ENCODE measurements at places on chromosomes 3 and 15. TPM values are rescaled to one million over a fixed set of nuclear protein-coding genes. Genes with fewer than 3 reads are reported as not detected.

SCG5 gene
- 3.7 TPM for total RNA-seq

FBXL22 gene
- 0.30 TPM for total RNA-seq

GRCh38 chr15:64982472-64982871, 7.2 kb downstream of the SPG21 start:
- no peak for DNase-seq

ABHD14A gene
- total RNA-seq, result 7.7 TPM

GRCh38 chr15:87245592-87245991, 1010.9 kb downstream of the NTRK3 start:
- no peak for DNase-seq

CSNK1G1 gene
- 32.3 TPM for total RNA-seq

GRCh38 chr15:33086500-33087121, 107.9 kb downstream of the FMN1 start:
- no peak for DNase-seq

DNA sequence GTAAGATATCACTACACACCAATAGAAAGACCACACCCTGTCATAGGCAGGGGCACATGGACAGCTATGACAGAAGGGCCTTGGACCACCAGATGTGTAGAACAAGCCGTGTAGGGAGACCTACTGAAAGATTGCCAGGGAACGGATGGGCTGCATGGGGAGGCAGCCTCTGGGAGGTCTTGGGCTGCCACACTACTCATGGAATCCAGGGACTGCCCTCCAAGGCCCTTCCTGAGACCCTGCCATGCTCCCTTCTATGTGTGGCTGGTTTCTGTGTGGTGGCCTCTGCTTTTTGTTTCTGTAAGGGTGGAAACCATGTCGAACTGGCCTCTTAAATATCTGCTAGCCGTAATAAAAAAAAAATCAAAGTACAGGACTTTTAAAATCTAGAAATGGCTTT, 86.9 kb downstream of the OCA2 start:
- DNase-seq, result no peak

- DNase-seq, result no peak
Measured at GRCh38 chr3:132421832-132422231, 4.5 kb downstream of the DNAJC13 start.

- no peak for DNase-seq
Measured at GRCh38 chr15:30990446-30991254, 778 bp downstream of the MTMR10 start.

GRCh38 chr3:148146947-148147826, 550.5 kb upstream of the AGTR1 start:
- DNase-seq, result no peak

DNA sequence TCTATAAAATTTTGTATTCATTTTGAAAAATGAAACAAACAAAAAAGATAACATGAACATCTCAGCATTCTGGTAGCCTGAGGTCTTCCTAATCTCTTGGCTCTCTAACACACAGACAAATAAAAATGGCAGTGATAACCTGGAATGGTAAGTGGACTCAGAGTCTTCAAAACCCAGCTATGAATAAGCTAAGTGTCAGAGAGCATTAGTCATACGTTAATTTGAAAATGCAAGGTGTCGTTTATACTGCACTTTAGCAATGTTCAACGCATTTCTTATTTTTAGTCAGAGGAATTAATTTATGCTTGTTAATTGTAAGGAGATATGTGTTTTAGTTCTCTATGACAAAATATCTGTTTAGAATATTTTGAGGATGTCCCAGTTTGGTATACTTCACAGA, 294.3 kb downstream of the NEK10 start:
- DNase-seq, result no peak

TMCC1 gene
- 13.4 TPM for total RNA-seq

DNA sequence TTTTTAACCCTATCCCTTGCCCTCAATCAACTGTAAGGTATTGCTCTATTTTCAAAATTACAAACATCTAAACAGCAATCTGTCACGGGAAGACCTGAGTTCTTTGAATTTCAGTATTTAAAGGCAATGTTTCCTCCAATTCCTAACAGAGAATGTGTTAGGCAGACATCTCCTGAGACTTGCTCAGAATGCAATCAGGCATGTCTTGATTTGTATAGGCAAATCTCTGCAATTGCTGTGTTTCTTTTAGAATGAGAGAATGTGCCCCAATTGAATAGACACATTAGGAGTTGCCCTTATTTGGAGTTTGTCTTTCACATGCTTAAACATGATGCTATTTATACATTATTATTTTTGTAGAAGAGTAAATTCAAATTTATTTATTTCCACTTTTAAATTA, 205.6 kb downstream of the CADM2 start:
- no peak for DNase-seq

LEKR1 gene
- total RNA-seq, result 1.1 TPM

ATRIP gene
- total RNA-seq, result 15.9 TPM

DNA sequence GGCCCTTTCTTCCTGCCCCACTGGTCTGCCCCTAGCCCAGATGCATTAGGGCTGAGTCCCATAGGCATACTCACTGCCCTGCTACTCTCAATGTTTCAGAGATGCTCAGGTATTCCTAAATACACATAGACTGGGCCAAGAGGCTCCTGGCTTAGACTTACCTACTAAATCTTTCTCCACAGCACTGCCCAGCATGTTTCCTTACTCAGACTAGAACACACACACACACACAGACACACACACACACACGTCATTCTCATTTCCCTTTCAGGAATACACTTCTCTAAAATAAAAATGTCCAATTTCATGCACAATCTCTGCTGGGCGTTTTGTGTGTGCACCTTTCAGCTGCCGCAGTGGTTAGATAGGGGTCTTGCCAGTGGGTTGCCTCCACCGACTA, 175.7 kb downstream of the FAM43A start:
- DNase-seq, result no peak

DNA sequence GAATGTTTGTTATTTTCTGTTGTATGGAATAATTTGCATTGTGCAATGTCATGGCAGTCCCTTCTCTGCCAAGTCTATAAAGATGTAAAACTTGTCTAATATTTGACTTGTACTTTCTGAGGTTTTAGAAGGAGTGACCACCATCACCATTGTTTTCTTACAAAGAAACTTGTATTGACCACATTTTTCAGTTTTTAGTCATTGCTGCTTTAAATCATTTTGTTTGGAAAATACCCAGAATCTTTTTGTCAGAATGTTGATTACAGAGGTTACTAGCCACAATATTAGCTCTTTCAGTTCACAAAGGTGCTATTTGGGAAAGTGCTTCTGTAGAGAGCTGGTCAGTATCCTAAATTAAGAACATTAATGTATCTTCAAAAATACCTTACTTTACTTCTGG, 532.4 kb upstream of the GBE1 start:
- DNase-seq, result no peak

- no peak for DNase-seq
Measured at GRCh38 chr3:175965036-175965435, 1105.9 kb downstream of the NAALADL2 start.

HRG gene
- not detected for total RNA-seq

- no peak for DNase-seq
Measured at GRCh38 chr3:172370419-172370818, 77.8 kb downstream of the GHSR start.

FOXB1 gene
- total RNA-seq, result not detected

DNA sequence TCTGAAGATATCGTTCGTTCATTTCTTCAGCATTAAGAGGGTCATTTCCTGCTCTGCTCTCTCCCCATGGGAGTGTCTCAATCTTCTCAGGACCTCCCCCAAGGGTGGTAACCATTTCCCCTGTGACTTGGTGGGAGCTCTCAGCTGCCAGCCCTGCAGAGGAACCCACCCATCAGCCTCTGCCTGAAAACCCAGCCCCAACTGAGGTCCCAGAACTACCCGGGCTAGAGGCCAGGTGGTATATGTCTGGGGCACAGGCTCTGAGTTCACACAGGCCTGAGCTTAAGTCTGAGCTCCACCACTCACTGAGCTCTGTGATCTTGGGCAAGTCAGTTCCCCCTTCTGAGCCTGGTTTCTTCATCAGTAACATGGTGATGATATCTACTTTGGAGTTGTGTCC, 10.0 kb upstream of the ATP2B2 start:
- DNase-seq, result no peak

- DNase-seq, result no peak
Measured at GRCh38 chr3:45011756-45012508, 14.2 kb upstream of the CLEC3B start.

GPR149 gene
- total RNA-seq, result not detected

GRCh38 chr3:53109891-53110771, 20.1 kb downstream of the RFT1 start:
- DNase-seq, result no peak

DNA sequence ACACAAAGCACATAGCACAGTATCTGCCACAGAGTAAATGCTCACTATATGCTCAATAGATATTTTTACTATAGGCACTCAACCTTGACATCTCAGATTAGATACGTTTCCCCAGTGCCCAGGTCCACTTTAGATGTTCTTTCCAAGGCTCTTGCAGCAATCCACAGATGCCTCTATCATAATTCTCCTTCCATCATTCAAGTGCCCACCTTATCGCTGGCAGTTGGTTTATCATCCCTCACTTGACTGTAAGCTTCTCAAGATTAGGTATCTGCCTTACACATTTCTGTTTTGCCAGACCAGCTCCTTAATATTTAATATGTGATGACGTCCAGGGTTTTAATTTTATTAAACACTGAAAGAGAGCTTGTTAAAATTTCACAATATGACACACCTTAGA, 8.6 kb downstream of the NCEH1 start:
- DNase-seq, result no peak

- no peak for DNase-seq
Measured at GRCh38 chr3:185629554-185630181, 43.6 kb downstream of the SENP2 start.

PCLAF gene
- total RNA-seq, result 100 TPM

DNA sequence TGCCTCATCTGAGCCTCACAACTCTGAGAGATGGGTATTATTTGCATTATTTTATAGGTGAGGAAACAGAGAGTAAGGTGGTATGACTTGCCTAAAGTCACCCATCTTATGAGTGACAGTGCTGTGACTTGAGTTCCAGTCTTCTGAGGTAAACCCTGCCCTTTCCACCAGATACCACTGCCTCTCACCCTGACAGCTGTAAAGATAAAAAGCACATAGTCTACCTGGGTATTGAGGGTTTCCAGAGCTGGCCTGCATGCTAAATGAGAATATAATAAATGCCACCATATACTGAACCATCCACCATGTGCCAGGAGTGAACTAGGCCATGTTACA, 25.6 kb downstream of the RASGRP1 start:
- DNase-seq, result no peak

KNSTRN gene
- 48.6 TPM for total RNA-seq

- DNase-seq, result no peak
Measured at GRCh38 chr15:33113666-33114373, 80.7 kb downstream of the FMN1 start.

CSK gene
- 297 TPM for total RNA-seq

- no peak for DNase-seq
Measured at GRCh38 chr3:112129925-112130637, 3.0 kb downstream of the GCSAM start.

DNA sequence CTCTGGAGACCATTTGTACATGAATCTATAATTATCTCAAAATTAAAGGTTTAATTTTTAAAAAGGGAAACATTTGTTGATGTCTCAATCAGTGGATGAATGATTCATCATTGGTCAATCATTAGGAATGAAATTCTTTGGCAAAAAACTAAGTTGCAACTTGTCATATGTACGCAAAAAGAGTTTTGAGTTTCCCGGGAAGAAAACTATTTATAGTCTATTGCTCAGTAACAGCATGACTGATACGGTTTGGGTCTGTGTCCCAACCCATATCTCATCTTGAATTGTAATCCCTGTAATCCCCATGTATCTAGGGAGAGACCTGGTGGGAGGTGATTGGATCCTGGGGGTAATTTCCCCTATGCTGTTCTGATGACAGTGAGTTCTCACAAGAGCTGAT, 765.8 kb upstream of the ROBO1 start:
- DNase-seq, result no peak

- DNase-seq, result no peak
Measured at GRCh38 chr3:32292085-32292796, 53.8 kb downstream of the CMTM8 start.

DNA sequence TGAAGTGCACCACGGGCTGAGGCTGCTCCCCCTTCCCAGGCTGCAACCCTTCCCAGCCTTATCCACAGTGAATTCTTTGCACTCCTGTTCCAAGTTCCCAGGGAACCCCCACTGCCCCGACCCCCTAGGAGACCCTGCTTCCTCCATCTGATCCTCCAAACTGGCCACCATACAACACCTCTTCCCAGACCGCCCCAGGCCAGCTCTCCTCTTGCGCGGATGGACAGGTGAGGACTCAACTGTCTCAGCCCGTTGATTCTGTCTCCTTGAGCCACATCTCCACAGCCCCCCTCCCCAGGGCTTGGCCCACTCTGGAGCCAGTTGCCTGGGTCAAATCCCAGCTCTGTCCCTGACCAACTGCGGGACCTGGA, 21.7 kb downstream of the GRIP2 start:
- DNase-seq, result no peak

HDC gene
- 0.66 TPM for total RNA-seq

APOD gene
- 0.54 TPM for total RNA-seq

DNA sequence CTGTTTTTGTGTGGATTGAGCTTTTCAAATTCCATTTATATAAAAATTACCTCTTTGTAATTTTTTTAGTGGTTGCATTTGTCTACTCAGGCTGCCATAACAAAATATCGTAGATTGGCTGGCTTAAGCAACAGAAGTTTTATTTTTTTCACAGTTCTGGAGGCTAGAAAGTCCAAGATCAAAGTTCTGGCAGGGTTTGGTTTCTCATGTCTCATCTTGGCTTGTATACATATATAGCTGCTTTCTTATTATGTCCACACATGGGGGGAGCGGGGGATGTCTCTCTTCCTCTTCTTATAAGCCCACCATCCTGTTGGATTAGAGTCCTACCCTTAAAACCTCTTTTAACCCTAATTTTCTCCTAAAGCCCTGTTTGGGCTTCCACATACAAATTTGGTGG, 28.5 kb downstream of the MGA start:
- no peak for DNase-seq

TNFAIP8L3 gene
- total RNA-seq, result 0.18 TPM

C3orf85 gene
- total RNA-seq, result not detected

GRCh38 chr3:179949869-179950268, 86.9 kb downstream of the PEX5L start:
- no peak for DNase-seq

GRCh38 chr3:65786890-65787289, 251.8 kb downstream of the MAGI1 start:
- DNase-seq, result no peak
